ENCODE measurements at places on chromosomes 1 and 21.

DNA sequence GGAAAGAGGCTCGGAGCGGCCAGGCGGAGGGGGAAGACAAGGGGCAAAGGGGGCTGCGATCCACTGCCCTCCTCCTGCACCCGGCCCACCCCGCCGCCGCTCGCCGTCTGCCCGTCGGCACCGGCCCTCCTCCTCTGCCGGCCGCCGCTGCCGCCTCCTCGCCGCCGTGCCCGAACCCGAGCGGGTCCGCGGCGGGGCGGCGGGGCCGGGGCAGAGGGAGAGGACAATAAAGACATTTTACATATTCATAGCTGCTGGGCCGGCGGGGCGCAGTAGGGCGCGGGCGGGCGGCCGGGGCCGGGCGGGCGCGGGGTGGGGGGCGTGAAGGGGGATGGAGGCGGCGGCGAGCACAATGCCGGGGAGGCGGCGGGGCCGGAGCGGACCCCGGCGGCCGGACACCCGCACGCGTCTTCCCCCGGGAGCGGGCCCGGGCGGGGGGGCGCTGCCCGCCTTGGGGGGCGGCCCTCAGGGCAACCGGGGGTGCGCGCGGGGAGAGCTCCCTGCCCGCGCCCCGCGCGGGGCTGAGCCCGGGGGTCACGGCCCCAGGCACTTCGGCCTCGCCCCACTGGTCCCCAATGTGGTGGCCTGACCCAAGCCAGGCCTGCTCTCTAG, 546 bp downstream of the POU2F1 start:
- DNase-seq, result no peak

DNA sequence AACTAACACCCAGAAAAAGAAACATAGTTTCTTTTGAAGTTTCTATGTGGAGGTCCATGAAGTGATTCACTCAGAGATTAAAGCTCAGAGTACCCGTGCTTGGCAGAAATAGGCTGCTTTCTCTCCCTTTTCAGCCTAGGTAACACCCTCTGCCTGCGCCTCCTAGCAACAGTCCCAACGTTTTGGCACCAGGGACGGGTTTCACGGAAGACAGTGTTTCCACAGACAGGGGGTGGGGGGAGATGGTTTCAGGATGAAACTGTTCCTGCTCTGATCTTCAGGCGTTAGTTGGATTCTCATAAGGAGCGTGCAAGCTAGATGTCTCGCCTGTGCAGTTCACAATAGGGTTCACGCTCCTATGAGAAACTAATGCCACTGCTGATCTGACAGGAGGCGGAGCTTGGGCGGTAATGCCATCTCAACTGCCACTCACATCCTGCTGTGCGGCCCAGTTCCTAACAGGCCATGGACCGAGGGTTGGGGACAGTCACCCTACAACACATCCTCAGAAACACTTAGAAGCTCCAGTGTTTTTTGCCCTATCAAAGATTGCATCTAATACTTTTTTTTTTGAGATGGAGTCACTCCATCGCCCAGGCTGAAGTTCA, 53.2 kb downstream of the CHML start:
- DNase-seq, result no peak

GRCh38 chr1:210800301-210800700, 333.6 kb downstream of the KCNH1 start:
- no peak for DNase-seq

DNA sequence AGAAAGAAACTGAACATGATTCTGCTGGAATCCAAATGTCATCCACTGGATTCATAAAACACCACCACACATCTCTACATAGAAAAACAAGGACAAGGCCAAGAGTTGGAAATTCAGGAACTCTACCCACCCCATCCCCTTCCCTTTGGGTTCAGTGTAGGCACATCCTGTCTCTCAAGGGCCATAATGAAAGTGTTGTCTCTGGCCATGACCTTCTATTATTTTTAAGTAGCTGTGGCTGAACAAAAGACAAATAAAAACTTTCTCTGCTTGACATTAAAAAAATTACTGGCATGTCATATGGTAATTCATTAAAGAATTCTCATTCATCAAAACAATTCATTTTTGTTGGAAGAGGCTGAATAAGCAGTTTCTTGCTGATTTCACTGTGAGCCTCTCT, 54.9 kb upstream of the ZBTB18 start:
- DNase-seq, result no peak

- no peak for DNase-seq
These were observed 513 bp upstream of the HHAT start for GRCh38 chr1:210328032-210328745.

All from stimulated activated CD8-positive, alpha-beta memory T cell treated with anti-CD3 and anti-CD28 coated beads, Interleukin-15, amount 100 ng/mL, for 1 hour (primary cell).